CMK (cell line): ENCODE measurements at places on chromosomes 6 and 20.

GRCh38 chr20:11520596-11520995 lies 397.1 kb upstream of the BTBD3 start:
- DNase-seq, result no peak

DNA sequence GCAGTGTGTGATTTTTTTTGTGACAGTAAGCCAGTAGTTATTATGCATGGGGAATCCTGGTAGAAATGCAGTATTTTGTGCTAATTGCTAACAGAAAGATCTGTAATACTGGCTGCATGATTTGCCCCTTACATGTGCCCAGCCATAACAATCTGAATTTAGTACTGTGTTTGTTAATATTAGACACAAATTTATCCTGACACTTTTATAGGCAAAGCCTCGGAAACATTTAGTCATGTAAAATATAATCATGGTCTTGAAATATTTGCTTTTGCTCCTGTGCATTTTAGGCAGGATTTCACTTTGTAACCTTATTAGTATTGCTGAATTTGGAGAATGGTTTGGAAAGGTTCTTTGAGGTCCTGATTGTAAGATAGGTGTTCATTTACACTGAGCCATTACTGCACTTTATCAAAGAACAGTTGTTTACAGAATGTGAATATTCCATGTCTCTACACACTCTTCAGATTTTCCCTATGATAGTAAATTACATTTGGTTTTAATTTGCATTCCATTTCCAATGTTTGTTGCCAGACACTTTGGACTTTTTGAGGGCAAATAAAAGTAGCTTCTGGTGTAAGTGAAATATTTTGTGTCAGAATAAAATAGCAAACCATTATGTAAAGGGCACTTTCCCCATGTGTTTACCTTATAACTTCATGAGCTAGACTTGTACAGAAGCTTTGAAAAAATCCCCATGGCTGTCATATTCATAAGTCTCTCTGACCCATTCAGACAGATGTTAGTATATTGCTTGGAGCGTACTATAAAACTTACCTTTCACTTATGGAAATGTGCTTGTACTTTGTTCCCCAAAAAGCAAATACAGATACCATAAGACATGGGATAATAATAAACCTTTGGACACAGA lies 349.9 kb downstream of the ARHGAP18 start:
- DNase-seq, result no peak

GRCh38 chr6:51842061-51842803 lies 245.2 kb downstream of the PKHD1 start:
- no peak for DNase-seq

GRCh38 chr20:462199-462991 lies at the start of gene TBC1D20:
Gene TBC1D20 (minus strand): TSS chr20:462533. CDS start chr20:462405, 128 bp downstream.
- peak; percentile 75 for DNase-seq

DNA sequence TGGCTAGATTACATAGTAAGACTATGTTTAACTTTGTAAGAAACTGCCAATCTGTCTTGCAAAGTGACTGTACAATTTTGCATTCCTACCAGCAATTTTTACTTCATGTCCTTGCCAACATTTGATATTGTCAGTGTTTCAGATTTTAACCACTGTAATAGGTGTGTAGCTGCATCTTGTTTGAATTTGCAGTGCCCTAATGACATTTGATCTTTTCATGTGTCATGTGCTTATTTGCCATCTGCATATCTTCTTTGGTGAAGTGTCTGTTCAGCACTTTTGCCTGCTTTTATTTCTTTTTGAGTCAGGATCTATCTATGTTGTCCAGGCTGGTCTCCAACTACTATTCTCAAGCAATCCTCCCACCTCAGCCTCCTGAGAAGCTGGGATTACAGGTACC lies 2.4 kb upstream of the PRPH2 start:
- no peak for DNase-seq

- DNase-seq, result no peak
Observed at GRCh38 chr6:125124049-125124669, 29.4 kb upstream of the TPD52L1 start.

GRCh38 chr6:142551274-142551811 lies 249.5 kb downstream of the ADGRG6 start:
- DNase-seq, result no peak

GRCh38 chr6:151317995-151318365 lies 73.4 kb downstream of the ZBTB2 start:
- no peak for DNase-seq

- DNase-seq, result no peak
Observed at GRCh38 chr20:25247518-25247955, 348 bp upstream of the PYGB start.

DNA sequence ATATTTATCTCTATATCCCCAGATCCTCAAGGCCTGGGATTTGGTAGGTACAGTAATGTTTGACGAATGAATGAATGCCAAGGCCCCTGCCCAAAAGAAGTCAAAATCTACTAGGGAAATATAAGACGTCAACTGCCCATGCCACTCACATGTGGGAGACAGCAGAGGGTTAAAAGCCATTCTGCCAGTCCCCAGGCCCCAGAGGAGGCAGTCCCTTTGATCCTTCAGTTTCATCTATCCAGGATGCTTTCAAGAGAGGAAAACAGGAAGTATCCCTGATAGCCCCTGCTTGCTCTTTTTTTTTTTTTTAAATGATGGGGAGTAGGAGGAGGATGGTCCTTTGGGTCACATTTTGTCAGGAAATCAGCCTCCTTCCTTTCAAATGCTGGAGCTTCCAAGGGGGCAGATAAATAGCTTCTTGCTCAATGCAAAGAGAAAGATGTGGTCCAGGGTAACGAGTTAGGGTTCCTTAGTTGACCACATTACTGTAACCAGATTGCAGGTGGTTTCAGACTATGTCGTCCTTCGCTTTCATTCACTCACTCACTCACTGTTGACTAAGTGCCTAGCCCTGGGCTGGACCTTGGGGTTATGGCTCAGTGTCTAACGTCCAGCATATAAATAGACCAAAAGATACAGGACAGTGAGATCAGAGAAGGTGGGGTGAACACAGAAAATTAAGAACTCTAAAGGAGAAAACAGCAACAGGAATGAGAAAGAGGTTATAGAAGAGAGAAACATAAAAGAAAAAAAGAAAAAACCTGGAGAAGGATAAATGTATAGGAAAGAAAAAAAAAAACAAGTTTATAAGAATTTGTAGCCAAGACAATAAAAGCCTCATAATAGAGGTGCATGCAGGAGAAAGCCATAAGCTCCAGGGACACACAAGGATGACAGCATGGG lies 64.6 kb upstream of the PIM1 start:
- DNase-seq, result no peak

GRCh38 chr6:25202504-25202903 lies 76.7 kb upstream of the CARMIL1 start:
- no peak for DNase-seq

- no peak for DNase-seq
Observed at GRCh38 chr6:153123801-153124200, 7.3 kb downstream of the RGS17 start.

- peak; percentile 31 for DNase-seq
Observed at GRCh38 chr6:156777577-156778453, 637 bp downstream of the ARID1B start.

GRCh38 chr6:166778776-166779175 lies 151.7 kb upstream of the RPS6KA2 start:
- no peak for DNase-seq

DNA sequence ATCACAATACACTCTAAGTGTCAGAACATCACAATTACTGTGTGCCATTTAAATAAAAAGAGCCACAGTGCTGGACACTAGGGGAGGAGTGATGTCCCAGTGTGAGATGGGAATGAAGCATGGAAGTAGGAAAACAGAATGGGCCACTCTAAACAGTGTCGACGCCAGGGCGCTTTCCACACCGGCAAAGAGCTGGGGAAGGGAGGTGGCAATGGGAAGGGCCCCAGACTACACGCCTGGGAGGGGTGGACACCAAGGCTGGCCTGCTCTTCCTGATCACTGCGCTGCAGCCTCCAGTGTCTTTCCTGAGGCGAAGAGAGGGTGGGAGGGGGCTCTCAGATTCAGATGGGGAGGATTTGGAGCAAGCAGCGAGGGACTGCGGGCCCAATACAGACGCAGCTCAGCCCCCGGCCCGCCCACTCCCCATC lies 75.9 kb downstream of the ERMARD start:
- no peak for DNase-seq

DNA sequence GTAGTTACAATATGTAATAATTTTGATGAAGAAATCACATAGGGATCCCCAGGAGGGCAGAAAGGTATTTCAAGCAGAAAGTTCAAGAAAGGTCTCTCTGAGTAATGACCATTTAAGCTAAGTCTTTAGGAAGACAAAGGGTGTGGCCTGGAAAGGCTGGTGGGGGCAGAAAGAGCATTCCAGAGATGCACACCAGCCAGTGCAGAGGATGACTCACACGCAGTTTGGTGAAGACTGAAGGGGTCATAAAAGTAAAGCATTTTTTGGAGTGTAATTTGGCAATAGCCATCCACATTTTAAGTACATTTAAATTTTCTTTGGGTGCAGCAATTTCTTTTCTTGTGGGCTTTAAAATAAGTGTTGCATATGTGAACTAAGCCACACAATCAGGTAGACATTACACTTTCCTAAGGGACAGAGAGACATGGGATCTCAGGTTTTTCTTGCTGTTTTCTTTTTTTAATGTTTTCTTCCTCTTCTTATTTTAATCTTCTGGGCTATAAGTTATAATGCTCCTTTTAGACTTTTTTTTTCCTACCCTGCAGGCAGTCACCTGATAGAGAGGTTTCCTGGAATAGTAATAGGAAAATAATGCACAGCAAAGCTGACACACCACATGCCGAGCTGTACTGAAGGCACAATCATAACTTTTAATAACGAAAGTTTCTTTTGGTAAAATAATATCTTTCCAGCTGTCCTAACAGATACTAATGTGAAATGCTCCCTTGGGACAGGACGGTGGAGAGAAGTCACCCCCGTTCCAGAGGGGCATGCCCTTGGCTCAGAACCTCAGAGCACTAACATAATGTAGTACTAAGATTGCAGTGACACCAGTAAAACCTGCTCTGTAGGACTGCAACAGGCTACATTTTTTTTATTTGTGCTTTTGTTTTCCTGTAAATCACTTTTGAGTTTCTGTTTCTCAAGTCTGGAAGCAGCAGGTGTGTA lies 49.6 kb upstream of the PTPRK start:
- no peak for DNase-seq

DNA sequence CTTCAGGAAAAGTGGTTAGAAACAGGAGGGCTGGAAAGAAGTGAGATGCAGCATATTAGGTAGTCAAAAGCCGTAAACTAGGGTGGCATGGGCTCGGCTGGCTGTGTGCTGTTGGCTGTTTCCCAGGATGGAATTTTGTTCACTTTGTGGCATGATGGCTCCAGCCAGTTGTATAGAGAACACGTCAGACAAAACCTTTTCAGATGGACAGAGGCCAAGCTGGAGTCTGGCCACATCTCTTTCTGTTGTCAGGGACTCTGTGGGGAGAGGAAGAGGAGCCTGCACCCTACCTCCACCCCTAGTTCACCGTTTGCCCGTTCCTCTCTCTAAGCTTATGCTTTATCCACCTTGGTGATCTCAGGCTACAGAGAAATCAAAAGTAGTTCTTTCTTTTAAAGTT lies 22.0 kb downstream of the C6orf89 start:
- no peak for DNase-seq

GRCh38 chr6:44969446-44970185 lies 358.5 kb upstream of the RUNX2 start:
- DNase-seq, result no peak

DNA sequence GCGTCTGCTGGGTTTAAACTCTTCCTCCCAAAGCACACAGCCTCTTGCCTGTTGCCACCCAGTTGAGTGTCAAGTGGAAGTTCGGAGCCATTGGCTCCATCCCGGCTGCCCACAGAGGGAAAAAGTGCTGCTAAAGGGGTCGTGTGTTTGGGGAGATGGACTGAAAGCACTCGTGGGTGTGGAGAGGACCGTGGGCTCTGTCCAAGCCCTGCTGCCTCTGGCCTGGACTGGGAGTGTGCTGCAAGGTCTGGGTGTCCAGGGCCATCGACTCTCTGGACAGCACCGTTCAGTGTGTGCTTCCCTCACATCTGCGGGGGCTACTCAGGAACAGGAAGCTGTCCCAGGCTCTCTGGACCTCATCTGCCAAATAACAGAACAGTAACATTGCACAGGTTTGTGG lies 269.3 kb downstream of the DLL1 start:
- no peak for DNase-seq

DNA sequence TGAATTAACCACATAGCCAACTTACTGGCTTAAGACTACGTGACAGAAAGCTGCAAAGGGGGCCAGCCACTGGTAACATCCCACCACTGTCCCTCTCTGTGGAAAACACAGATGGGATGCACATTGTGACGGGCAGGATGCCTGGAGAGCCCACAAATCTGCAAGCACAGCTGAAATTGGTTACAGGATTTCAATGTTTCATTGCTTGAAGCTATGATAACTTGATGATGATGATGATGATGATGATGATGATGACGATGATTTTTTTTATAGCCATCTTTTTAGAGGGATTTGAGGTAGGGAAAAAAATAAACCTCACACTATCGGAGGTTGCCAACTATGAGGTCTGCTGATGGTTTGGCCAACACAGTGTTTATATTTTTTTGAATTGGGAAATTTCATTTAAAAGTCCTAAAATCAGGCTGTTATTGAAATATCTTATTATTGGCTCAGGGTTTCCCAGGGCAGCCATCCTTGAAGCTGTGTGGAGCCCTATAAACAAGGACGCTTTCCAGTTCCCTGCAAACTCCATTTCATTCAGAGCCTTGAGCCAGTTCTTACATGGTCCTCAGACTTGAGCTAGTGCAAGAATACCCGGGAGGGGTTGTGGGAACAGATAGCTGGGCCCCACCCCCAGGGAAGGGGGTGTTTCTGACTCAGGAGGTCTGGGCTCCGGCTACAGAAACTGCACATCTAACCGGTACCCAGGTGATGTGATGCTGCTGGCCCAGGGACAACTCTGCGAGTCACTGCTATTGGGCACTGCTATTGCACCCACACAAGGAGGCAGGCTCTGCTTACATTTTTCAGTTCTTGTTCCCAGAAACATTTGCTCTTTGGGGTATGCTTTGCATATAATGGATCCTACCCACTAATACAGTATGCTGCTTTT lies 27.1 kb downstream of the BCAS1 start:
- no peak for DNase-seq

DNA sequence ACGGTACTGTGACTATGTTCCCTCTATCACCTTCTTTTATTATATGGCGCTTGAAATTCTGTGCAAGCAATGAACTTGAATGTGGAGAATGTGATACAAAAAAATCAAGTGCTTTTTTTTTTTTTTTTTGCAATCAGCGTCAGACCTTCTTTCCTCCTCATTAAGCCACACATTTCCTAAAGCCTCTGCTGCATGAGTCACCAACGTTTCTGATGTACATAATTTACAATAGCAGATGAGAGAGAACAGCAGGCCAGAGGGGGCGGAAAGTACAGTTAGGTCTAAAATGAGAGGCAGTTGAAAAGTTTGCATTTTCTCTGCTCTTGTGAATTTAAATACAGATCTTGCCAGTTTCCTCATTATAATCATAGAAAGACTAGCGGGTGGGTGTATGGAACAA lies 114.6 kb upstream of the RIPOR2 start:
- DNase-seq, result no peak
